ENCODE measurements at places on chromosomes 7 and 10.

GRCh38 chr7:7491044-7491443 is 44.6 kb downstream of the COL28A1 start:
- DNase-seq = no peak

- DNase-seq = no peak
Observed at GRCh38 chr7:10346032-10346431, 627.6 kb upstream of the PHF14 start.

DNA sequence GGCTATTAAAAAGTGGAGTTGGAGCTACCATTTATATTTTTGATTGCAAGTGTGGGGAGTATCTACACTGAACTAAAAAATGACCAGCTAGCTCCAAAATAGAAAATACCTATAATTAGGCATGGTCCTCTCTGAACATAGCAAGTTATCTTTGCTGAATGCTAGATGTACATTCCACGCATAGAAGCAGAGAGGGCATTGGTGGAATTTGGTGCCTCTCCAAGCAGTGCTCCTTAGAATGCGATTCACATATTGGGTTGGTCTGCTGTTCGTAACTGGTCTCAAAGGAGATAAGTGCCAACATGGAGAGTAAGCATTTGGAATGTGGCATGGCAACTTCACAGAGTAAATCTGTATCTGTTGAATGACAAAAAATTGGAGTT is 196.2 kb downstream of the PTN start:
- no peak for DNase-seq

GRCh38 chr7:128829391-128830166 is 627 bp upstream of the FLNC start:
- DNase-seq = peak; percentile 68

DNA sequence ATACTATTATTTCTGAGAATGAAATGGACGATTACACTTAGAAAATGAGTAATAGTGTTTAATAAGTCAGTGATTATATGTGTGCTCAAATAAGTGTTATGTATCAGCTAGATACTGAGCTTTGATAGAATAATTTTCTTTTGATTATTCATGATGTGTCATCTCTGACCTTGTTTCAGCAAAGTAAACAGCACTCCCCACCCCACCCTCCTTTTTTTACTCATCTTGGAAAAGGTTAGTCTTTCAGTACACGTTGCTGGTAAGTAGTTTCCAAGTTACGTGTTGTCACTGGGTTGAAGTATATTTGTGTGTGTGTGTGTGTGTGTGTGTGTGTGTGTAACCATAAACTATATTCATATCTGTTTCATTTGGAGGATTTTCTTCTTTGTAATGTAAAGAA is 84.1 kb downstream of the GNAI1 start:
- DNase-seq = peak; percentile 68
